ENCODE measurements at places on chromosomes 3 and 15.
A peak's percentile ranks its signal among the peaks of the same experiment; 100 is the strongest.

DNA sequence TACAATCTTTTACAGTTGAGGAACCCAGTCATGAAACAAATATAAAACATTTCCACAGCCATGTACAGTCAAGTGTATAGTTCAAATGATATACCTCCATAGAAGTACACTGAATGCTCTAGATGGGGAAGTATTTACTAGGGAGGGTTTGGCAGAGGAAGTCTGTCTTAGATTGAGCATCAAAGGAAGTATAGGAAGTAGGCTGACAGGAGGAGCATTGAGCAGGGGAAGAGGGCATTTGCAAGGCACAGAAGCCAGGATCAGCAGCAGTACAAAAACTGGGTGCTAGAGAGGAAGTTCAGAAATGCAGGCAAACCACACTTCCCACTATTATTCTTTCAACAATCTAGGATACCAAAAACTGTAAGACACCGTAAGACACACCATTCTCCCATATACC is 122.6 kb downstream of the ANO10 start:
- no peak for DNase-seq

- no peak for DNase-seq
These were observed 64.5 kb downstream of the NPTN start for GRCh38 chr15:73568564-73569280.

GRCh38 chr15:55253580-55253979 is 36.0 kb downstream of the RAB27A start:
- peak; percentile 64 for DNase-seq

DNA sequence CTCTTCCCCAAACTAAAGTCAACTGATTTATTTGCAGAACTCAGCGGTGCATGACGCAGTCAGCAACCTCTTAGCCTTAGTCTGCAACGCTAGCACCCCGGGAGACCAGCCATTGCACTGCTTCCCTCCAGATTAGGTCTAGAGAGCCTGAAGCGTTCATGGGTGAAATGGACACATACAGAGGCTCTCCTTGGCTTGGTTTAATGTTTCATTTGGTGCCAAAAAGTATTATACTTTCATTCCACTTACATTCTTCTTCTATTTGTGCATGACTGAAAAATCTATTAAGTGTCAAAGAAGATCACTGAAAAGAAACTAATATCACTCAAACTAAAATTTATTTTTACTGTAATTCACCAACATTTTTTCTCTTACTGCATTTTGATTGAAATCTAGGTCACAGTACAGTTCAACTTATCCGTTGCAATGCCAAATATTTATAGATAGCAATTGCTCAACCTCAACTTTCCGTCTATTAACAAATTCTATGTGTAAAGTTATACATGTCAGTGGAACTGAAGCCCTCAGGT is 116.2 kb downstream of the ROBO1 start:
- DNase-seq = no peak

All from AG09309 (cell line).